ENCODE measurements at places on chromosomes 3 and 15. TPM values are rescaled to one million over a fixed set of nuclear protein-coding genes. Genes with fewer than 3 reads are reported as not detected.

Gene TRH
- not detected for total RNA-seq

Gene C2CD4A
- 0.17 TPM for total RNA-seq

Gene ACKR2
- 5.0 TPM for total RNA-seq

Gene ADAMTS17
- total RNA-seq = 3.6 TPM

Gene DNASE1L3
- total RNA-seq = 2.3 TPM

Gene EFCC1
- total RNA-seq = 25.1 TPM

Gene TIGIT
- 0.40 TPM for total RNA-seq

Gene SCAANT1
- not detected for total RNA-seq

Gene ZNF770
- total RNA-seq = 26.0 TPM

Gene CIDEC
- 5.0 TPM for total RNA-seq

DNA sequence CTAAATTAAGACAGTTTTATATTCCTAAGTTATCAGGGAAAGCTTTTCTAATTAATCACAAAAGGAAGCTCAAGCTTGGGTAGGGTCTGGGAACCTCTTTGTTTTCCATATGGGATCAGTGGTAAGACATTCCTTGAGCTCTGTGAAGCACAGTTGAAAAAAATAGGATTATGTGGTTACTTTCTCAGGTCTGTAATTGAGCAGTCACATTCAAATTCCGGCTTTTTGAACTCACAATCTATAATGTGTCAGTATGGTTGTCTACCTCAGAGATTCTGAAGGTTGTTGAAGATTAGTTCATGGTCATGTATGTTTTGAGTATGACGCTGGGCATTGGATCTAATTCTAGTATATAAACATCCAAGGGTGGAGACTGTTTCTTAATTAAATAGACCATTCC, 364.5 kb downstream of the LPP start:
- no peak for DNase-seq

DNA sequence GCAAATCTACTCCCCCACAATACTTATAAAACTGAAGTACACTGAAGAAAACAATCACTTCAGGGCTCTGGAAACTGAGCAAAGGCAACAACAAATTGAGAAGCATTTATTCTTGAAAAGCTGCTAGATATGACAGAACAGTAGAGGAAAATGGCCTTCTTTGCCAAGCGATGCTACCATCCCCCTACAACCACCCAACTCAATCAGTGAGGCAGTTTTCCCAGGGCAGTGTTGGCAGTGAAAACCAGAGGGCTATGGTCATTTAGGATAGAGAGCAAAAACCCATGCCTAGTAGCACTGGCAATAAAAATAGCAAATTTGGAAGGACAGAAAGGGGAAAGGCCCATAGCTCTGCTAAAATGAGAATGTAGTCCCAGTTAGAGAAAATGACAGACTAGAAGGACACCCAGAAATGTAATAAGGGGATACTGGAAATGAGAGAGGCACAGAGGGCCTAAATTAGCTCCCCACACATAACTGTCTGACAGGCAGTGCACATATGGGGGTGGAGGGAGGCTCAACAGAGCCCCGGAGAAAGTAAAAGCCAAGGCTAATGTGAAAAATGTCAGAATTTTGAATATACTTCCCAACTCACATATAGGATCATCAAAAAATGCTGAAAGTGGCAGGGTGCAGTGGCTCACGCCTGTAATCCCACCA, 143.5 kb downstream of the GSK3B start:
- no peak for DNase-seq

- no peak for DNase-seq
Observed at GRCh38 chr3:15646851-15647511, 45.4 kb downstream of the BTD start.

DNA sequence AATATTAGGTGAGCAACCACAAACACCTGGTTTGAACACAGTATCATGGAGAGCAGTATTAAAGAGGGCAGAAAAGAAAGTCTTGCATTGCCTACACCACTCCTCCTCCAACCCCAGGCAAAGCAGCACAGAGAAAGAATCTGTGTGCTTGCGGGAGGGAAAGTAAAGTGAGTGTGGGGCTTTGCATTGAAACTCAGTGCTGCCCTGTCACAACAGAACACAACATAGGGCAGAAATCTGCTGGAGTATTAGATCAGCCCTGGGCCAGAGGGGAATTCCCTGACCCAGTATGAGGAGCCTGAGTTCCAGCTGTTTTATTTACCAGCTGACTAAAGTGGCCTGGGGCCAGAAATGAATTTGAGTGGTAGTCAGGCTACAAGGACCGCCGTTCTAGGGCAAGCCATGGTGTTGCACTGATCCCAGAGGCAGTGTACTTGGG, 75.5 kb downstream of the SPATA16 start:
- DNase-seq = peak; percentile 20

GRCh38 chr3:181383760-181384159, 328.0 kb upstream of the SOX2 start:
- no peak for DNase-seq

DNA sequence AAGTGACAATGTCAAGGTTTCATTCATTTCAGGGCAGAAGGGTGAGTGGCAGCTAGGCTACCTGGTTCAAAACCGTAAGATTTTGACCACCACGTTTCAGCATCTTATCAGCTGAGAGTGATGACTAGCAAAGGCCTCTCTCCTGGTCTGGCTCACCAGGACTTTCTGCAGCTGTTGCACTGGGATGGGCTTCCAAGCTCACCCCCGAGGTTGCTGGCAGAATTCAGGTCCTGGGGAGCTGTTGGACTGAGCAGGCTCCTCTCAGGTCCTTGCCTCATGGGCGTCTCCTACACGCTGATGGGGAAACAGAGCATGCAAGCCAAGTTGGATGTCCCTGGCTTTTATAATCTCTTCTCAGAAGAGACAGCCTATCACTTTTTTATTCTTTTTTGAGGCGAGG, 88.8 kb upstream of the RNU6-1 start:
- no peak for DNase-seq

DNA sequence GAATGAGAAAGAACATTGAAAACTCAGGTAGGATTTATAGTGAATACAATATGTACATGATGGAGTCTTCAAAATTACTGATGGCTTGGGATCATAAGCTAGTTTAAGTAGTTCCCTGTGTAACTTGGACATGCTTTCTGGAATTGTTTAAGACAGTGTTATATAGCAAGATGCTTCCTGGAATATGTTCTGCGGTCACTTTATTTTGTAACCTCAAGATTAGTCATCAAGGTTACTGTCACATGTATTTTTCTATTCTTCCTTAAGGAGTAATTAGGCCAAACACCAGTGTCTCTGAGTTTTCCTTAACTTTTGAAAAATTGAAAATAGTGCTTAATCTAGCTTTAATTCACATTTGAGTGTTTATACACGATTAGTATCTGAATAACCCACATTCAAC, 760.3 kb upstream of the ARRDC4 start:
- no peak for DNase-seq

GRCh38 chr3:56124546-56124945, 343.7 kb downstream of the ERC2 start:
- no peak for DNase-seq

DNA sequence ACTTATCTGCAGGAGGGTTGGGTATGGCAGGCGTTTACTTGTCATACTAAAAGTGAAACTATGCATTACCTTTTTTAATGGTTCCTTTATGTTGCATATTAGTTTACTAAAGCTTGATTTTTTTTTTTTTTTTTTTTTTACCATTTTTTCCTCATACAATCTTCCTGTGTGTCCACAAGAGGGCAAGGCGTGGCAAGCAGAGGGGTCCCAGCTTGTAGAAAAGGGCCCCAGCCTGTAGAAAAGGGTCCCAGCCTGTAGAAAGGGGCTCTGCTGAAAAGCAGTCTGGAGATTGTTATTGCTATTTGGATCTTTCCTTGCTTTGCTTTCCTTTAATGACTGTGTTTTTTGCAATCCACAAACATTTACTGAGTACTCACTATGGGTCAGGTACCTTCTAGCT, 21.9 kb downstream of the MKRN2 start:
- DNase-seq = no peak

DNA sequence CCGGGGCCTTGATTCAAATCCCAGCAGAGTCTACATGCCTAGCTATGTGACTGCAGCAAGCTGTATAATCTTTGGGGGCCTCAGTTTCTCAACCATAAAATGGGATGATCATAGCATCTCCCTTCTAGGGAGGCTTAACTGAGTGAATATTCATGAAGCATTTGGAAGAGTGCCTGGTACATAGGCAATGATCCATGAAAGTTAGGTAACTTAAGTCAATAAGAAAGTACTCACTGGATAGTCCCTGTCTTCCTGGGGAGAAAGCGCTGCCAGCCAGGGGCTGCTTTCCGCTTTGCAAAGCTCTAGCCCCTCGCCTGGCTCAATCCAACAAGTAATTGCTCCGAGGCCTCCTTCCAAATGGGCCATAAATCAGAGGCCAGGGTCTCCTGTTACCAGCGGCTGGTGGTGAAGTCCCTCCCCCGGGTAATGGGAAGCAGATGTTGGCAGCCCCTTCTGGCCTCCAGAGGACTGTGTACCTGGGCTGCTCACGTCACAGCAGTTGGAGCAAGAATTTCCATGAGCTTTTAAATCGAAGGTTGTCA, 521.9 kb upstream of the PROK2 start:
- DNase-seq = no peak

DNA sequence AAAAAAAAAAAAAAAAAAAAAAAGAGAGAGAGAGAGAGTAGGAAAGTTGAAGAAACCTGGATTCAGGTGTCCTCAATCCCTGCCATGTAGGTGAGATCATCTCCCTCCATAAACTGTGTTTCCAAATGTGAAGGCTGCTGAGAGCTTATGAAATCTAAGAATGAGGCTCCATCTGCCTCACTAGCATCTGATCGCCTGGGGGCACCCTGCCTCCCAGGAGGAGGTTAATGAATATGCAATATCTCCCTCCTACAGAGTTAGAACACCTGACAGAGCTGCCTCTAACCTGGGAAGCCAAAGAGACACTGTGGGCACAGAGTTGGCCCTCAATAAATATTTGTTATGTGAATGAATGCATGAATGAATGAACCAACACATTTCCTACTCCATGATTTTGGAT, 23.8 kb upstream of the ZNF148 start:
- no peak for DNase-seq

DNA sequence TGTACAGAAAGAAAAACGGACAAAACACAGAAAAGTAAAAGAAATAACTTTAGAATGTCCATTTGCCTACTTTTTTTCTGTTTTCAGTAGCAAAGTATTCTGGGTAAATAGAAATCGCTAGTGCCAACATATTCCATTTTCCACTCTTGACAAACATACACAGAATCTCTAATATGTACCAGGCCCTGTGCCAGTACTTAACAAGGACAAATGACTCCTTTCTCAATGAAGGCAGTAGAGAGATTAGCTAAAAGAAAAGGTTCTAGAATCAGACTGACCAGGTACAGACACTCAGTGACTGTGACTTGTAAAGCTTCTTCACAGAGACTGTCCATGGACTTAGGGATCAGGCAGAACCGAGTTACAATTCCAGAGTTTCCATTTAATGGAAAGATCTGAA, 165.8 kb upstream of the STAC start:
- no peak for DNase-seq

GRCh38 chr15:76566276-76566675, 229.7 kb downstream of the ISL2 start:
- no peak for DNase-seq

DNA sequence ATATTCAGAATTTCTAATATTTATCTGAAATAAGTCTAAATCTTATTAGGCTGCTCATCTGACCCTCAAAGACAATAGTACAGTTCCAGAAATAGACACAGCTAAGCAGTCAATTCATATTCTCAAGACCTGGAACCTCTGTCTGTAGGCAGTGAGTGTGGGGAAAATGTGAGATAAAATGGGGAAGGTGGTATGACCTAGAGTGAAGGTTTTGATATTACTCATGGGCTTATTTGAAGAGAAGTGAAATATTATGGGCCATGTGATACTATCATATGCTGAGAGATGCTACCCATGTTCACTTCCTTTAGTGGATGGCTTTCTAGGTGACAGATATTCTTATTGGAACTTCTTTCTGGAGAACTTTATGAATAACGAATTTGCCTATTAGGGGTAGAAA, 33.5 kb downstream of the TGFBR2 start:
- no peak for DNase-seq

All from mucosa of gallbladder (tissue), 1 donor.